Renal cortical epithelial cell (primary cell): ENCODE measurements at places on chromosomes 3 and 15. TPM values are rescaled to one million over a fixed set of nuclear protein-coding genes. Genes with fewer than 3 reads are reported as not detected.

GRCh38 chr3:72601060-72601459, 247.2 kb downstream of the SHQ1 start:
- DNase-seq = no peak

DNA sequence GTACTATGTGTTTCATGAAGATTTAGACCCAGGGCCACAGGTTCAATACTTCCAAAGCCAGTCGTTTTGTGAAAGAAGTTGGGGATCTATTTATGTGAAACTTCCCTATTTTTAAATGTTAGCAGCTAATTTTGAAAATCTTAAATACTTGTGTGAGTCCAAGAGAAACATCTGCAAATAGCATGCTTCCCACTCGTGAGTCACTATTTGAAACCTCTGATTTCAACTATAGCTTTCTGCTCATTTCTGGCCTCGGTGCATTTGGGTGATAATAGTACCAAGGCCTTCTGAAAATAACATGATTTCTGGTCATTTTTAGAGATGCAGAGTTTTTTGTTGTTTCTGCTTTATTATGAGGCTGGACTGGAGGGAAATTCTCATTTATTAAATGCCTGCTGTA, 110.0 kb downstream of the OPA1 start:
- DNase-seq = no peak

Gene LARP6
- total RNA-seq = 28.3 and 37.0 TPM in 2 replicates

GRCh38 chr3:39376959-39377634, 6.1 kb upstream of the SLC25A38 start:
- DNase-seq = no peak

Gene FMN1
- total RNA-seq = 4.0 and 7.8 TPM in 2 replicates

GRCh38 chr3:112635674-112636073, 5.3 kb downstream of the CCDC80 start:
- peak; percentile 85 for DNase-seq

Gene ATP13A5
- total RNA-seq = not detected in 2 replicates

Gene NBEAL2
- total RNA-seq = 14.2 and 25.6 TPM in 2 replicates

DNA sequence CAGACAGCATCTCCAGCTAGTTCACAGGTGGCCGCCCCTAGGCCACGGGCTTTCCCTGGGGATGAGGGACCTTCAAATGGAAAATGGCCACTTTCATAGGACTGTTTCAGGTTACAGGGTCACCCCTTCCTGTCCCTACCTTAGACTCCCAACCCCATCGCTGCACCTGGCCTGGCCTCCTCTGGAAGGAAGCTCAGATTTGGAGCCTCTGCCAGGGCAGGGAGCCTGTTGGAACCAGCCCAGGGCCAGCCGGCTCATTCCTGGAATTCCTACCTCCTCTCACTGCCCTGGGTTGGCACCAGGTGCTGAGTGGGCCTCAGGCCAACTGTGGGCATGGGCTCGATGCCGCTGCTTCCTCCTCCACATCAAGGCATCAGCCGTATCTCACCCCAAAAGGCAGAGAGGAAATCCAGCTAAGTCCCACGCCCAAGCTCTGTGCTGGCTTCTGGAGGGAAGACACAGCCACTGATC, 42.2 kb downstream of the KLHL25 start:
- DNase-seq = peak; percentile 42

DNA sequence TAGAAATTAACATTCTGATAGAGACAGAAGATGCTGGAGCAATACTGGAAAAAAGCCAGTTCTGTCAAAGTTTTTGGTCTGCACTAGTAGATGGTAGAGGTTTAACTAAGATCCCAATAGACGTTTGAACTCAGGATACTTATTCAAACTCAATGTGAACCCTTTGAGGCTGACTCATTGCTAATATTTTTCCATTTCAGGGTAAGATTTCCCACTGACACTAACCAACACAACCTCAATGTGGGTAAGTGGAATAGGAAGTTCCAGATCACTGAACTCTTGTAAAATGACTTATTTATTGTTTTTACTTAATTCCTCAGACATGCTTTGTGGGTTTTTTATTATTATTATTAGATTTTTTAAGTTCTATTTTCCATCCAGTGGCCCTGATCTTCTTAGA, 1024.8 kb downstream of the EPHA3 start:
- peak; percentile 2 for DNase-seq

- DNase-seq = no peak
Measured at GRCh38 chr15:58545307-58546065, 113.7 kb downstream of the LIPC start.

DNA sequence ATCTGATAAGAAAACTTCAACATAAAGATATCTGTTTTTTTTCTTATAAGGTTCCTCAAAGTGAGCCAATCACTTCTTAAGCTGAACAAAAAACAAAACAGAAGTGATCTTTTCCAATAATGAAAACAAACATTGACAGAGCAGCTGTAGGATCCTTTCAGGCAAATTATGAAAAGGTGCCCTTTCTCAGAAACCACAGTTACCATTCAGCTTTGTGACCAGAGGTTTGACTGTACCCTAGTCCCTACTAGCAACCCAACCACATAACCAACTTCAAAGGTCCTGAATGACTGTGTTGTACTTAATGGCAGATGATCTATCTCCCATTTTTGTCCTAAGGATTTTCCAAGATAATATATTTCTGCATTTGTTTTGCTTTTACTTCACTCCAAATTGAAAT, 39.4 kb upstream of the CCR2 start:
- no peak for DNase-seq

GRCh38 chr3:79236496-79236895, 531.3 kb downstream of the ROBO1 start:
- no peak for DNase-seq

DNA sequence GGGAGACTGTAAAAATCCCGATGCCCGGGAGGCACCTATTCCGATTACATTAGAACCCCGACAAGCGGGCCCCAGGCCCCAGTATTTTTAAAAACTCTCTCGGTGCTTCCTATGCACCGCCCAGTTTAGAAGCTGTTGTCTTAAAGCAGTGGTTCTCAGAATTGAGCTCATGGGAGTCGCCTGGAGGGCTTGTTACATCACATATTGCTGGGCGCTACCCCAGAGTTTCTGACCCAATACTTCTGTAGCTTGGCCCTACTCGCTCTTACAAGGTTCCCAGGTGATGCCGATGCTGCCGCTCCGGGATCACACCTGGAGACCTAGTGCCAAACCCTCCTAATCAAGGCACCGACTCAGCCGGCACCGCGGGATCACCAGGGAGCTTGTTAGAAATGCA, 35.2 kb downstream of the CPN2 start:
- DNase-seq = no peak

Gene DHFR2
- total RNA-seq = 2.3 and 6.3 TPM in 2 replicates

Gene BFSP2
- not detected in 2 replicates for total RNA-seq

DNA sequence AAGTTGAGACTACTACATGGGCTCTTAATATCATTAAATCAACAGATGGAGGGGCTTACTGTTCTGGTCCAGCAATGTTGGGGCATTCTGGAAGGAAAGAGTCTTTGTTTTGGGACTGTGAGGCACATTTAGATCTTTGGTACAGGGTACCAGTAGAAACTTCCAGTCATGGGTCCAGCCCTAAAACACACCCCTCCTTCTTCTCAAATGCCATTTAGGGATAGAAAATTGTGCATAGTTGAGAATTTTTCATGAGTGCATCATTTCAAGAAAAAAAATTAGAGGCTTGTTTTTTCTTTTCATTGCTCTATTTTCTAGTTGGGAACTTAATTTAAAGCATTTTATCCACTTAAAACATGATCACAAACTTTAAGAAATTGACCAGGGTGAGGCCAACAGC, 4.1 kb upstream of the RTP1 start:
- DNase-seq = no peak

Gene TRIP4
- 13.2 and 24.0 TPM in 2 replicates for total RNA-seq
